ENCODE measurements at places on chromosomes 7 and 10. TPM values are rescaled to one million over a fixed set of nuclear protein-coding genes. Genes with fewer than 3 reads are reported as not detected.

The RPEL1 gene
- total RNA-seq = not detected

- H3K27ac ChIP-seq = no peak overlapping the region
- no peaks in the 10 kb centered on the region for H3K36me3 ChIP-seq
- DNase-seq = no peak
- H3K4me1 ChIP-seq = no peaks in the 10 kb centered on the region
- no peaks in the 10 kb centered on the region for H3K27me3 ChIP-seq
Observed at GRCh38 chr7:55592492-55592891, 20.2 kb upstream of the VOPP1 start.

The SLC39A12 gene
- 0.88 TPM for total RNA-seq

DNA sequence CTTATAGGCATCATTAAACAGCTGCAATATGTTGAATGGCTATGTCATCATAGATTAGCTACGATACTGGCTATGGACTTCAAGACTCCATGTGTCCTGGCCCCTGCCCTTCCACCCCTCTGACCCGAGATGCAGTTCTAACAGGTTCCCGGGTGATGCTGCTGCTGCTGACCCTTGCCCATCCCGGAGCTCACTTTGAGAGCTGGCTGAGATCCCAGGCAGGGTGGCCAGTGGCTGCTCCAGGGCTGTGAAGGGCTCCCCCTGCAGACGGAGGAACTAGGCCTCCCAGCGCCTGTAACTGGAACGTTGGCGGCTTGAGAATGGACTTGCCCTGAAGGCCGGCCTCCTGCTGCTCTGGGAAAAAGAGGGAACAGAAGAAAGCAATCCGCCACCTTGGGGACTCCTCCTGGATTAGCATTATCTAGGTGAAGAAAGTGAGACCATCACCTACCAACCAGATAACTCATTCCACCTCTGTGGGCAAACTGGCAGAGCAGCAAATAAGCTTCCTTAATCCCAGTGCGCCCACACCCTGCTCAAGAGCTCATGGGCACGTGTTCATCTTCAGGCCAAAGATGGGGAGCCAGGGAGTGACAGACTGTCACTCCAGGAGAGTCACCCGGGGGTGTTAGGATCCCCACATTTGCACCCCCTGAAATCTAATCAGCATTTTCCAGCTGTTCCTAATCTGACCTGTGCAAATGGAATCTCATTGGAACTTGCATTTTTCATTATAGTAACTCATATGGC, 56.8 kb downstream of the PARP12 start:
- no peaks in the 10 kb centered on the region for H3K36me3 ChIP-seq
- H3K27me3 ChIP-seq = no peaks in the 10 kb centered on the region
- no peaks in the 10 kb centered on the region for H3K4me1 ChIP-seq
- no peak overlapping the region for H3K4me3 ChIP-seq

- H3K4me3 ChIP-seq = no peak overlapping the region
- H3K36me3 ChIP-seq = no peaks in the 10 kb centered on the region
- DNase-seq = no peak
- no peaks in the 10 kb centered on the region for H3K27me3 ChIP-seq
Observed at GRCh38 chr10:75034714-75035258, 76.7 kb upstream of the SAMD8 start.

- no peak for DNase-seq
- H3K4me1 ChIP-seq = no peaks in the 10 kb centered on the region
- no peaks in the 10 kb centered on the region for H3K27me3 ChIP-seq
Observed at GRCh38 chr10:84114088-84114667, 25.1 kb upstream of the GHITM start.

DNA sequence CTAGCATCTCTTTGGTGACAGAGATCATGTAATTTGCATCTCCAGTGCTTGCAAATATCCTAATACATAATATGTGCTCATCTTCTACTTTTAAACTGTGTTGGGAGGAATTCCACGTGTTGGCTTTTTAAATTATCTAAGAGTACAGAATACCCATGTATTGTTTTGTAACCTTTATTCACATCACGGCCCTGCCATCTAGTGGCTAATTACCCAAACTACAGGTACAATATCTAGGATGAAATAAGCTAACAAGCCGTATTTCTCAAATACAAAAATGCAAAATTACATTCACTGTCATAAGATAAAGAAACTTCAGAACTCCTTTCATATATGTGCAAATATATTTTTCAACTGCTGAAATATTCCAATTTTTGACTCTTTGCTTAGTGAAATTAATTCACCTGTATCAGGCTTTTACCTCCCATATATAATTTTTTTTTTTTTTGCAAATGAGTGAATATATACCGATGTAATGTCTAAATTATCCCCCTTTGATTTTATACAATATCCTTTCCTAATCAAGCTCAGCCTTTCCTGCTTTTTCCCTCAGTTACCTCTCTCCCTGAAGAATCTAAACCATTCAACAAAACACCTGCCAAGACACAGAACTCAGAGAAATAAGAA, 30.3 kb upstream of the LSM8 start:
- H3K4me3 ChIP-seq = no peak overlapping the region
- H3K27me3 ChIP-seq = no peaks in the 10 kb centered on the region
- no peak overlapping the region for H3K27ac ChIP-seq
- no peak for DNase-seq
- H3K36me3 ChIP-seq = no peaks in the 10 kb centered on the region

GRCh38 chr7:29922921-29923700, 66.5 kb downstream of the SCRN1 start:
- no peaks in the 10 kb centered on the region for H3K27me3 ChIP-seq
- H3K27ac ChIP-seq = no peak overlapping the region
- H3K4me1 ChIP-seq = no peaks in the 10 kb centered on the region

- no peaks in the 10 kb centered on the region for H3K4me1 ChIP-seq
- H3K27me3 ChIP-seq = no peaks in the 10 kb centered on the region
- DNase-seq = no peak
- H3K27ac ChIP-seq = no peak overlapping the region
- H3K4me3 ChIP-seq = no peak overlapping the region
- H3K36me3 ChIP-seq = no peaks in the 10 kb centered on the region
Observed at GRCh38 chr10:121822180-121822579, 105.7 kb downstream of the ATE1 start.

- no peak for DNase-seq
- H3K4me1 ChIP-seq = no peaks in the 10 kb centered on the region
- H3K36me3 ChIP-seq = no peaks in the 10 kb centered on the region
Observed at GRCh38 chr7:135111379-135111778, 36.5 kb upstream of the TMEM140 start.

The KAZALD1 gene
- total RNA-seq = 4.5 TPM

GRCh38 chr10:132096223-132096622, 30.5 kb downstream of the JAKMIP3 start:
- no peak overlapping the region for H3K4me3 ChIP-seq
- no peak for DNase-seq
- H3K27ac ChIP-seq = no peak overlapping the region
- H3K27me3 ChIP-seq = no peaks in the 10 kb centered on the region
- H3K4me1 ChIP-seq = no peaks in the 10 kb centered on the region
- H3K36me3 ChIP-seq = no peaks in the 10 kb centered on the region

DNA sequence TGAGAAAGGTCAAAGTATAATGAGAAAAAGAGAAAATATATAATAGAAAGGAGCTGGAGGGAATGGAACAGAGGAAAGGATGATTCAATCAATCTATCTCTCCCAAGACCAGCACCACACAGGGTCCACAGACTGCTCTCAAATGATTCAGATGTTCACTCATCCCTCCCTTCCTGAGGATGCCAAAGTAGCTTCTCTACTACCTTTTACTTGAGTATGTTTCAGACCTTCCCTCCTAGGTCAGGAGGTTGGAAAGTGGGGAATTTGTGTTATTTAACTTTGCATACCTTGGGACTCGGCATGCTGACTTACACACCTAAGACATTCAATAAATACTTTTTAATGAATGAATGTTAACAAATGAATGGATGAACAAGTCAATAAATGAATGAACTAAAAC, 30.6 kb downstream of the CPVL start:
- H3K4me3 ChIP-seq = no peak overlapping the region
- no peaks in the 10 kb centered on the region for H3K4me1 ChIP-seq
- H3K27me3 ChIP-seq = no peaks in the 10 kb centered on the region
- no peak for DNase-seq
- no peak overlapping the region for H3K27ac ChIP-seq
- no peaks in the 10 kb centered on the region for H3K36me3 ChIP-seq

GRCh38 chr7:143485500-143485899, 7.8 kb downstream of the TAS2R41 start:
- DNase-seq = no peak
- H3K27me3 ChIP-seq = no peaks in the 10 kb centered on the region
- no peak overlapping the region for H3K27ac ChIP-seq
- no peaks in the 10 kb centered on the region for H3K4me1 ChIP-seq
- H3K4me3 ChIP-seq = no peak overlapping the region

The FAM170B gene
- total RNA-seq = not detected

The TMEM184A gene
- 8.2 TPM for total RNA-seq

The GRID1 gene
- total RNA-seq = 2.3 TPM

- DNase-seq = no peak
- no peaks in the 10 kb centered on the region for H3K36me3 ChIP-seq
- H3K4me1 ChIP-seq = no peaks in the 10 kb centered on the region
- H3K4me3 ChIP-seq = no peak overlapping the region
Observed at GRCh38 chr7:83427884-83428283, 221.1 kb downstream of the SEMA3E start.

GRCh38 chr10:5243521-5243987, 46.9 kb downstream of the AKR1C4 start:
- no peaks in the 10 kb centered on the region for H3K36me3 ChIP-seq
- DNase-seq = no peak
- H3K4me1 ChIP-seq = no peaks in the 10 kb centered on the region
- H3K27ac ChIP-seq = no peak overlapping the region
- no peaks in the 10 kb centered on the region for H3K27me3 ChIP-seq
- no peak overlapping the region for H3K4me3 ChIP-seq

GRCh38 chr7:44757311-44757710, 8.7 kb downstream of the ZMIZ2 start:
- no peak overlapping the region for H3K27ac ChIP-seq
- no peak overlapping the region for H3K4me3 ChIP-seq
- H3K27me3 ChIP-seq = no peaks in the 10 kb centered on the region
- H3K4me1 ChIP-seq = peaks cover 18% of the 10 kb centered on the region
- H3K36me3 ChIP-seq = no peaks in the 10 kb centered on the region
- DNase-seq = no peak

- no peak overlapping the region for H3K4me3 ChIP-seq
- H3K27me3 ChIP-seq = no peaks in the 10 kb centered on the region
- no peak overlapping the region for H3K27ac ChIP-seq
- H3K4me1 ChIP-seq = no peaks in the 10 kb centered on the region
- DNase-seq = no peak
Observed at GRCh38 chr10:100253041-100253440, 14.4 kb downstream of the CWF19L1 start.

DNA sequence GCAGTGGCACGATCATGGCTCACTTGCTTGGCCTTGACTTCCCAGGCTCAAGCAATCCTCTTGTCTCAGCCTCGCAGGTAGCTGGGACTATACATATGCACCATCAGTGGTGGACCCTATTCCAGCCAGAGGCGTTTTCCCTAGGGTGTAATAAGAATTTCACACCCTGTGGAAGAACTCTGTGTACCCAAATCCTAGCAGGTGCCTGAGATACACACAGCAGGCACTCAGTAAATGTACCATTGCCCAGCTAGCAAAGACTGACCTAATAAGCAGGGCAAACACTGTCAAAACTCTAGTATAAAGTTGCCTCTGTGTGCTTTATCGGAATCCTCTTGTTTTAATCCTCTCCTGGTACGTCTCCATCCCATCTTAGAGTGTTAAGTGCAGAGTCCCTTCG, 33.7 kb upstream of the BHLHA15 start:
- no peak for DNase-seq
- no peaks in the 10 kb centered on the region for H3K36me3 ChIP-seq
- no peak overlapping the region for H3K4me3 ChIP-seq
- peak overlapping the region; percentile 85 for H3K27ac ChIP-seq

GRCh38 chr10:89301232-89301631, 614 bp upstream of the IFIT2 start:
- peak overlapping the region; percentile 47 for H3K4me3 ChIP-seq
- no peaks in the 10 kb centered on the region for H3K36me3 ChIP-seq
- peak overlapping the region; percentile 93 for H3K27ac ChIP-seq
- DNase-seq = no peak
- no peaks in the 10 kb centered on the region for H3K4me1 ChIP-seq

The ZNF655 gene
- 100 TPM for total RNA-seq

The RGS10 gene
- 34.0 TPM for total RNA-seq

DNA sequence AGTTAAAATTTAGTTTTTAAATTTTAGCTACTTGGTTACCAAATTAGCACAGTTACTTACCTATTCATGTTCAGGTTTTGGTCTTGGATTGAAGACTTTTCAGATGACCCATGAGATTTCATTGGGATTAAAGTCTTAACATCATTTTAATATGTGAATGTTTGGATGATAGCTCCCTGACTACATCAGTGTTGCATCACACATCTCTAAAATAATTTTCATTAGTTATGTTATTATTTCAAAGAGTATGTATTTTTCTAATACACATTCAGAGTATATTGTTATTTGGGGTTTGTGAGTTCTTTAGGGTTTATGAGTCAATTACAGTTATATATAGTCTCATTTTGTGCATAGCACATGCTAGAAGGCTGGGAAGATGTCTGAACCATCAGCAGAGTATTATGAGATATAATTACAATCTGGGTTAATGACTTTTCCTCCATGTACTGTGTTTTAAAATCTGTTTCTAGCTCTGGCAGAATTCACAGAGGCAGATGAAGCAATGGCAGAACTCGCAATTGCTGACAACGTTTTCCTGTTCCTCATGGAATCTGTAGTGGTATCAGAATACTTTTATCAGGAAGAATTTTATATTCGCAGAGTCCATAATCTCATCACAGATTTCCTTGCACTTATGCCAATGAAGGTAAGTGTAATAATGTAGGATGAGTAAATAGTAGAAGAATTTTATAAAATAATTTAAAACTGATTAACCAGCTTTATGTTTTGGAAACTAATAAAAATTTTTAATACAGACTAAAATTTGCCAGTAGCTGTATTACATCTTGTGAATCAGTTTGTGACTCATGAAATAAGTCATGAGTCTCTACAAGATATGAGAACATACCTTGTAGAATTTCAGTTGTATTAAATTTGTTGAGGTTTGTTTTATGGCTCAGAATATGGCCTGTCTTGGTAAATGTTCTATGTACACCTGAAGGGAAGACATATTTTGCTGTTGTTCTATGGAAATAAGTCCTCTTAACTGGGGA, 26.9 kb downstream of the NUP205 start:
- no peak overlapping the region for H3K4me3 ChIP-seq
- no peaks in the 10 kb centered on the region for H3K4me1 ChIP-seq
- H3K27me3 ChIP-seq = no peaks in the 10 kb centered on the region
- no peak overlapping the region for H3K27ac ChIP-seq
- no peak for DNase-seq
- H3K36me3 ChIP-seq = no peaks in the 10 kb centered on the region

DNA sequence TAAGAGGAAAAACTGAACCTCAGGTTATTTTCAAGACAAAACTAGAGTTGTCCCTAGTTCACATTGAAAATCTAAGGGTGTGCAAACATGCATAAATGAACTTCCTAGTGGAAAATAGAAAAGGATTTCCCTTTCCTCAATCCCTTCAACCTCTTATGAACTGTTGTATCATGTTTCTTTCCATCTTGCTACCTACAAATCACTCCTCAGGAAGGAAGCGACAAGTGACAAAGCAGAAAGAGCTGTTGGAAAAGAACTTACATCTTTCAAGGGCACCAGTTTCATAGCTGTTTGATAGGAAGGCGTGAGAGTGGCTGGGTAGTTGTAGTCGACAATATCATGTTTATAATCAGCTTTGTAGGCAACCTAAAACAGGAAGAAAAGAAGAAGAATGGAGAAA, 23.9 kb downstream of the NRAP start:
- H3K4me1 ChIP-seq = no peaks in the 10 kb centered on the region
- DNase-seq = no peak
- H3K27me3 ChIP-seq = no peaks in the 10 kb centered on the region
- no peak overlapping the region for H3K27ac ChIP-seq

The UTF1 gene
- total RNA-seq = not detected
